ENCODE measurements at places on chromosomes 3 and 15. TPM values are rescaled to one million over a fixed set of nuclear protein-coding genes. Genes with fewer than 3 reads are reported as not detected.

The THUMPD3 gene
- 46.0 TPM for total RNA-seq

GRCh38 chr3:150656316-150656715 is 47.4 kb downstream of the ERICH6 start:
- H3K36me3 ChIP-seq = no peaks in the 10 kb centered on the region
- no peak for DNase-seq
- no peaks in the 10 kb centered on the region for H3K27me3 ChIP-seq
- H3K4me1 ChIP-seq = no peaks in the 10 kb centered on the region
- H3K27ac ChIP-seq = no peak overlapping the region
- no peak overlapping the region for H3K4me3 ChIP-seq

- H3K4me1 ChIP-seq = no peaks in the 10 kb centered on the region
- DNase-seq = no peak
- no peaks in the 10 kb centered on the region for H3K36me3 ChIP-seq
These were observed 3.6 kb downstream of the PRR20G start for GRCh38 chr3:127284258-127284657.

GRCh38 chr3:187750006-187750512 is 4.8 kb upstream of the BCL6 start:
- peak overlapping the region; percentile 72 for H3K27ac ChIP-seq
- no peaks in the 10 kb centered on the region for H3K27me3 ChIP-seq
- peak; percentile 83 for DNase-seq
- H3K4me3 ChIP-seq = peak overlapping the region; percentile 14
- H3K36me3 ChIP-seq = no peaks in the 10 kb centered on the region
- no peaks in the 10 kb centered on the region for H3K4me1 ChIP-seq

- no peaks in the 10 kb centered on the region for H3K36me3 ChIP-seq
- H3K27ac ChIP-seq = no peak overlapping the region
- H3K4me3 ChIP-seq = no peak overlapping the region
- no peak for DNase-seq
- H3K27me3 ChIP-seq = no peaks in the 10 kb centered on the region
- H3K4me1 ChIP-seq = no peaks in the 10 kb centered on the region
These were observed 30.2 kb downstream of the MUC20 start for GRCh38 chr3:195750797-195751520.

The CSTA gene
- total RNA-seq = not detected

DNA sequence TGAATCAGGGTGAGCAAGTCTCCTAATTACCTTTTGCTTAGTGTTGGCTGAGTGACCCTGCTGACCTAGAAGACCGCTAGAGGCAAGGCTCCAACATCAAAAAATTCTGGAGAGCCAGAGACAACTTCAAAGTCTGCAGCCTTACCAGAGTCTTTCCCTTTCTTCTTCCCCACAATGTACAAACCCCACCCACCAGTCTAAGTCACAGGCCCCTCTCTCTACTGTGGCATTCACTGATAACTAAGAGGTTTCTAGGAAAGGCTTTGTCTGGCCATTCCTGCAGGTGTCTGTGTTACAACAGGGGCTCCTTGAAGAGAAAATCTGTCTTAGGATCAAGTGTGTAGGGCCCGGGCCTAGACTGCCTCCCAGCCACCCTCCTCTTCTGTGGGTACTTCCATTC is 525 bp downstream of the MYH15 start:
- H3K27me3 ChIP-seq = no peaks in the 10 kb centered on the region
- no peaks in the 10 kb centered on the region for H3K4me1 ChIP-seq
- H3K4me3 ChIP-seq = no peak overlapping the region
- H3K36me3 ChIP-seq = no peaks in the 10 kb centered on the region
- no peak for DNase-seq
- no peak overlapping the region for H3K27ac ChIP-seq

GRCh38 chr3:170623524-170623923 is 37.6 kb upstream of the SLC7A14 start:
- no peak for DNase-seq
- H3K4me3 ChIP-seq = no peak overlapping the region
- no peaks in the 10 kb centered on the region for H3K4me1 ChIP-seq
- no peaks in the 10 kb centered on the region for H3K27me3 ChIP-seq

DNA sequence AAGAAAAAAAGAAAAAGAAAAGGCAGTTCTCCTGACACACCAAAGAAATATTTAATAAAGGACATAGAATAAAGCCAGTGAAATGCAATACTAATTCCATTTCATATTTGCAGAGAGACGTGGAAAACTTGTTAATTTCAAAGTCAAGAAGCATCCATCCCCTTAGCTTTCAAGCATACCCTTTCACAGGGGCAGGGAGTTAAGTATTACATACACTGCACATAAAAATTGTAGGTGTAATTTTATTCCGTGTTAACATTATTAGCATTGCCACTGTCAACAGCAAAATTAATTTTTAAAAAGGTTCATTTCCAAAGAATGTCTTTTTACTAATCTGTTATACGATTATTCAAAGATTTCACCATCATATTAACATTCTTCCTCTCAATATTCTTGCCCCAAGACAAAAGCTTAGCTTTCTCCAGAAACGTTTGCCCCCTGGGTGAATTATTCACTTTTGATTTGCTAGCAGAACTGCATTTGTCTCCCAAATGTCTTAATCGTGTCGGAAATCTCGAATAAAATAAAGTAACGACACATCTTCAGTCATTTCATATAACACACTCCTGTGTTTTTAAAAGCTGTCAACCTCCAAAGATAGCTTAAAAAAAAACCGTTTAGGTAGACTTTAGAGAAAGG is 517.9 kb downstream of the MECOM start:
- H3K4me3 ChIP-seq = peak overlapping the region; percentile 38
- peak overlapping the region; percentile 78 for H3K27ac ChIP-seq
- no peaks in the 10 kb centered on the region for H3K4me1 ChIP-seq
- H3K36me3 ChIP-seq = no peaks in the 10 kb centered on the region
- DNase-seq = no peak

The ITGA11 gene
- total RNA-seq = 4.1 TPM

DNA sequence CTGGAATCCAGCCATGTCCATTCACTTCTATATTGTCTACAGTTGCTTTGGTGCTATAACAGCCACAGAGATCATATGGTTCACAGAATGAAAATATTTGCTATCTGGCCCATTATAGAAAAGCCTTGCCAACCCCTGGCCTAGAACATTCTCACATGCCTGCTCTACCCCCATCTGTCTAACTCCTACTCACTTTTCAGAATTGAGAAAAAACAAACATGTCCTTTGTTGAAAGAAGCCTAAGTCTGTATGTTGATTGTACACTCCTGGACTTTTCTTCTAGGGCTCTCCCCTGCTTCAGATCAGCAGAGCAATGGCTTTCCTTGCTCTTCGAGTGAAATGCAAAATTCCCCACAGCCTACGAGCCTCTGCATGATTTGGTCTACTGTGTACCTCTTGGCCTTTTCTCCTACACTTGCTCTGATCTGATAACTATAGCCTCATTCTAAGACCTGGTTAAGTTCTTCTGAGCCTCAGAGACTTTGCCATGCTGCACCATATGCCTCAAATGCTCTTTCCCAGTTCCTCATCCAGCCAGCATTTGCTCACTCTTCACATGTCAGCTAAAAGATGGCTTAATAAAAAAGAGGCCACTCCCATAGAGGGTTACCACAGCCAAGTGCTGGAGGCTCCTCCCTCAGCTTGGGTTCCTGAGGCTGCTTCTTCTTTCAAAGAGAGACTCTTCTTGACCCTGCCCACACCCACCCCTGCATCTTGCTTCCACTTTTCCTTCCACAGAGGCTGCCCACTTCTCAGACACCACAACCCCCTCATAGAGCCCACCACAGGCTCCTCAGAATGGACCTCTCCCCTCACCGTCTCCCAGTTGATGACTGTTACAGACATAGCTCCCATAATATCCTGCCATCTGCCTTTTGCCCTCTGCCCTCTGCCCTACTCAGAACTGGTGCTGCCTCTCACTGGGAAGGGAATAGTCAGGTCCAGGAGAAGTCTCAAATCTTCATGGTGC is 22.9 kb upstream of the DCLK3 start:
- H3K4me3 ChIP-seq = no peak overlapping the region
- no peaks in the 10 kb centered on the region for H3K36me3 ChIP-seq
- DNase-seq = no peak
- H3K27me3 ChIP-seq = no peaks in the 10 kb centered on the region

DNA sequence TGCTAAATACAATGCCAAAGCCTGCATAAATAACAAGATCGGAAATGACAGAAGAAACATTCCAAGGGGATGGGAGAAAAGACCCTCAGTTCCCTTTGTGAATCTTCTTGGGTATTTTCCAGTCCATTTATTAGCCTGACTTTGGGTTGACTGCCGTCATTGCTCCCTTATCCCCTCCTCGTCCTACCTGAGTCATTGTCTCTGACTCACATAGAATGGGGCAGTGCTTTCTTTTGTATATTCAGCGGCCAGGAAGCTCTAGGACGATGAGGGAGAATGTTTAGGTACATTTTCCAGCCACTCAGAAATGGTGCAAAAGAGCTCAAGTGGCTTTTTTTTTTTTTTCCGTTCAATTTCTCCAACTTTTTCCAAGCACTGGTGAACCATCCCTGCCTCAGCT is 71.6 kb downstream of the KAT2B start:
- H3K4me3 ChIP-seq = no peak overlapping the region
- no peaks in the 10 kb centered on the region for H3K4me1 ChIP-seq
- no peak for DNase-seq

DNA sequence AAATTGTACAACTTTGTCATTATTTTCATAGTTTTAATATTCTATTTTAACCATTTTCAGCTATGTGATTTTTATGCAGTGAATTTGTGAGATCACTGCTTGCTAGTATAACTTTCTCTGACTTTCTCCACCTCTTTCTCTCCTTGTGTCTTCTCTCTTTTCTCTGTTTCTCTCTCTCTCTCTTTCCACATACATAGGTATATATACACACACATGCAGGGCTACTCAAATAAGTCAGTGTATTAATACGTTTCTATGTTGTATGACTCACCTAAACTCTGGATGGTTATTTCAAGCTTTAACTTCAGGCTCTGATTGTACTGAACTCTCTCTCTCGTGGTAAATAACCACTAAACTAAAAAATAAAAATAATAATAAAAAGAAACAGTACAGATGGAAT is 1389.3 kb upstream of the ALCAM start:
- H3K4me1 ChIP-seq = no peaks in the 10 kb centered on the region
- H3K4me3 ChIP-seq = no peak overlapping the region
- H3K27ac ChIP-seq = no peak overlapping the region
- no peak for DNase-seq

The RPSA gene
- total RNA-seq = 896 TPM

The TMEM207 gene
- not detected for total RNA-seq

- H3K27me3 ChIP-seq = no peaks in the 10 kb centered on the region
- H3K4me3 ChIP-seq = no peak overlapping the region
- no peaks in the 10 kb centered on the region for H3K4me1 ChIP-seq
These were observed 11.4 kb downstream of the C15orf40 start for GRCh38 chr15:82999905-83000671.

DNA sequence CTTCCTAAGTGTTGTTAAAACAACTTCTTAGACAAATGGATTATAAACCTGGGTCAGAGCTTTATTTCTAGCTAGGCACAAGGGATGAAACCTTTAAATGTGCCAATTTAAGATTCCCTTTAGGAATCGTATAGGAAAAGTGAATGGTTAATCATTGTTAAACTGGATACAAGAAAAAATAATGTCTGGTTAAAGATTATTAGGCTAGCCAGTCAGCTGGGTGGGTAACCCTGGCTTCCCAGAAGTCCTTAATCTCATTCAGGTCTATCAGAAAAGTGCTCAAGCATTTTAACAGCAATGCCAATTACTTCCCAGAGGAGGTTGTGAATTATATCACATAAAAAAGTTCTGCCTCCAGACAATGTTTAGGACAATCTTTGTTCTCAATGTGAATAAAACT is 37.6 kb downstream of the NANOGP8 start:
- H3K4me1 ChIP-seq = no peaks in the 10 kb centered on the region
- H3K27ac ChIP-seq = no peak overlapping the region
- no peaks in the 10 kb centered on the region for H3K36me3 ChIP-seq
- H3K4me3 ChIP-seq = no peak overlapping the region
- H3K27me3 ChIP-seq = no peaks in the 10 kb centered on the region

Measured in colonic mucosa (tissue), 4 donors.